ENCODE measurements at places on chromosomes 11 and 22.
A peak's percentile ranks its signal among the peaks of the same experiment; 100 is the strongest.

- no peak for DNase-seq
Measured at GRCh38 chr11:32109592-32109991, 18.7 kb downstream of the RCN1 start.

DNA sequence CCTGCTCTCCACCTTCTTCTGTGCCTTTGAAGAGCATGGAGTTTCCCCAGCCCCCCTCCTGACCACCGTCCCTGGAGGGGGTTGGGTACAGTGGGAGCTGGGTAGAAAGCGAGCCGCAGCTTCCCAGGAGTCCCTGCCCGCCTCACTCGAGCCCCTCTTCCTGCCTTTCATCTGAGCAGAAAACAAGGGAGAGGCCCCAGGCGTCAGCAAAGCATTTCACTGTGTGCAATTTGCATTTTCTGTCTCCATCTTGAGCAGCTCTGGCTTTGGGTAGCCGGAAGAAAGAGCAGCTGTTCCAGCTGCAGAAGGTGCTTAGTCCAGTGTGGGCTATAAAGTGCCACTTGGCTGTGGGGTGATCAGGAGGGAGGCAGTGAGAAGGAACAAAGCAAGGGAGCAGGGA lies 229.7 kb downstream of the CEP164 start:
- no peak for DNase-seq

DNA sequence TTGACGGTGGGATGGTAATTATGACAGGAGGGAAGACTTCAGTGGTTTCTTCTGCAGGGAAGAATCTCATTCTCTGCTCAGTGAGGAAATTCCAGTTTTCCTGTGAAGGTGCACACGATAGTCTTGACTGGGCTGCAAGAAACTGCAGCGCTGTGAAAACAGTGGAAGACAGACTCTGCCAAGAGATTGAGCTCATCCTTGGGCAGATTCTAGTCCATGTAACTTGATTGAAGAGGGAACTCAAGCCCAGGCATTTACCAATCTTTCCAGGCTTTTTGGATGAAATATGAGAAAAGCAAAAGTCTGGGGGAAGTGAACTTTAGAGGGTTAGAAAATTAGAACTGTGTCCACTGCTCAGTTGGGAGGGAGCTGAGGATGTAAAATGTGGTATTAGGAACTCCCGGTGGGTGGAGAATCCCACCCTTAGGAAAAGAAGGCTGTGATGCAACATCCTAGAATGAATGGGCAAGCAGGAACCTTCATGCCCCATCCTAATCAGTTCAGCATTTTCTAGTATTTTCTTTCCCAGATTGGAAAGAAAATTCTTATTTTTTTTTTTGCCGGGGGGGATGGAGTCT lies 212.6 kb downstream of the DBX1 start:
- DNase-seq = no peak

GRCh38 chr22:28812516-28812915 lies 12.1 kb upstream of the XBP1 start:
- DNase-seq = no peak

DNA sequence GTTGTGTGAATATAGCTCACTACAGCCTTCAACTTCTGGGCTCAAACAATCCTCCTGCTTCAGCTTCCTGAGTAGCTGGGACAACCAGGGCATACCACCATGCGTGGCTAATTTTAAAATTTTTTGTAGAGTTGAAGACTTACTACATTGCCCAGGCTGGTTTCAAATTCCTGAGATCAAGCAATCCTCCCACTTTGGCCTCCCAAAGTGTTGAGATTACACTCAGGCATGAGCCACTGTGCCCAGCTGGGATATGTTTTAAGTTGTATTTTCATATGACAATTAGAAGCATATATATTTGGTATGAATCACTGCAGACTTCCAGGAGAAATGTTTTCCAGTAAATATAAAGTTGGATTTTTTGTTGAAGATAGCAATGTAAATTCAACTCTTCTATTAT lies 15.4 kb downstream of the DDX10 start:
- no peak for DNase-seq

- DNase-seq = peak; percentile 64
Measured at GRCh38 chr11:64343767-64344559, 4.0 kb downstream of the CCDC88B start.

- no peak for DNase-seq
Measured at GRCh38 chr11:14676068-14676467, 32.5 kb downstream of the PDE3B start.

GRCh38 chr11:85431319-85431718 lies 195.8 kb downstream of the DLG2 start:
- DNase-seq = no peak

- peak; percentile 84 for DNase-seq
Measured at GRCh38 chr11:57649826-57650738, at the start of gene YPEL4. YPEL4 (minus strand) TSS chr11:57649912; CDS start chr11:57647107, 2,805 bp downstream.

DNA sequence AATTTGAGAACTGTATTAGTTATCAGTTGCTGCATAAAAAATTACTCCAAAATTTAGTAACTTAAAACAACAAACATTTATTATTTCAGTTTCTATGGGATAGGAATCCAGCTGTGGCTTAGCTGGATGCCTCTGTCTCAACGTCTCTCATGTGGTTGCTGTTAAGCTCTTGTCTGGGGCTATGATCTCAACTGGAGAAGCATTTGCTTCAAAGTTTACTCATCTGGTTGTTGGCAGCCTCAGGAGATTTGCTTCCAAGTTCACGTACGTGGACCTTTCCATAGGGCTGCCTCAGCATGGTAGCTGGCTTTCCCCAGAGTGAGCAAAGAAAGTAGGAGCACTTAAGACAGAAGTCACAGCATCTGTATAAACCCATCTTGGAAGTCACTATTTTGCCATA lies 144.9 kb upstream of the SESN3 start:
- no peak for DNase-seq

GRCh38 chr11:13321431-13321830 lies 43.8 kb downstream of the BMAL1 start:
- DNase-seq = no peak

- no peak for DNase-seq
Measured at GRCh38 chr11:78229106-78229505, 40.4 kb downstream of the USP35 start.

DNA sequence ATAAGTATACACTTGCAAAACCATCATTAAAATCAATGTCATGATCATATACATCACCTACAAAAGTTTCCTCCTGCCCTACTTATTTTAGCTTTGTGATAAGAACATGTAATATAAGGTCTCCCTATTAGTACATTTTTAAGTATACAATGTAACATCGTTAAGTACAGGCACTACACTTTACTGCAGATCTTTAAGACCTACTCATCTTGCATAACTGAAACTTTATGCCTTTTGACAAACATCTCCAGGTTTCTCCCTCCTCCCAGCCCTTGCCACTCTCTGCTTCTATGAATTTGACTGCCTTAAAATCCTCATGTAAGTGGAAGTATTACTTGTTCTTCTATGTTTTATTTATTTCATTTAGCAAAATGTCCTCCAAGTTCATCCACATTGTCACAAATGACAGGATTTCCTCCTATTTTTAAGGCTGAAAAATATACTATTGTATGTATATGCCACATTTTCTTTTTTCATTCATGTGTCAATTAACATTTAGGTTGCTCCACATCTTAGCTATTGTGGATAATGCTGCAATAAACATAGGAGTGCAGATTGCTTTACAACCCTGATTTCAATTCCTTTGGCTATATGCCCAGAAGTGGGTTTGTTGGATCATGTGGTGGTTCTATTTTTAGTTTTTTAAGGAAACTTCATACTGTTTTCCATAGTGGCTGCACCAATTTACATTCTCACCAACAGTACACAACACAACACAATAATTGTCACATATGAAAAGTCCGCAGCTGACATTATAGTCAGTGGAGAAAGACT lies 471.1 kb upstream of the ANO3 start:
- DNase-seq = no peak

DNA sequence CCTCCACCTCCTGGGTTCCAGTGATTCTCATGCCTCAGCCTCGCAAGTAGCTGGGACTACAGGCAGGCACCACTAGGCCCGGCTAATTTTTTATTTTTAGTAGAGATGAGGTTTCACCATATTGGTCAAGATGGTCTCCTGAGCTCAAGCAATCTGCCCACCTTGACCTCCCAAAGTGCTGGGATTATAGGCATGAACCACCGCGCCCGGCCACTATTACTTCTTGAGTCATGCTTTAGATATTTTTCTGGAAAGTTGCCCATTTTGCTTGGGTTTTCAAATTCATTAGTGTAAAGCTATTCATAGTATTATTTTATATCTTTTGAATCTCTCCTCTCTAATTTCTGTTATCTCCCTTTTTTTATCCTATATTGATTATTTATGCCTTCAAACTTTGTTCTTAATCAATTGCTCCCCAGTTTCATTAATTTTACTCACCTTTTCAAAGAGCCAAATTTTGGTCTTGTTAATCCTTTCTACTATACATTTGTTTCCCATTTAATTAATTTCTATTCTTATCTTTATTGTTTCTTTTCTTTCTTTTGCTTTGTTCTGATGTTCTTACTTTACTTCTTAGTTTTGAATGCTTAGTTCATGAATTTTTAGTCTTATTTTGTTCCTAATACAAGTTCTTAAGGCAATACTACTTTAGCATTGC lies 10.3 kb upstream of the RAC2 start:
- peak; percentile 79 for DNase-seq

DNA sequence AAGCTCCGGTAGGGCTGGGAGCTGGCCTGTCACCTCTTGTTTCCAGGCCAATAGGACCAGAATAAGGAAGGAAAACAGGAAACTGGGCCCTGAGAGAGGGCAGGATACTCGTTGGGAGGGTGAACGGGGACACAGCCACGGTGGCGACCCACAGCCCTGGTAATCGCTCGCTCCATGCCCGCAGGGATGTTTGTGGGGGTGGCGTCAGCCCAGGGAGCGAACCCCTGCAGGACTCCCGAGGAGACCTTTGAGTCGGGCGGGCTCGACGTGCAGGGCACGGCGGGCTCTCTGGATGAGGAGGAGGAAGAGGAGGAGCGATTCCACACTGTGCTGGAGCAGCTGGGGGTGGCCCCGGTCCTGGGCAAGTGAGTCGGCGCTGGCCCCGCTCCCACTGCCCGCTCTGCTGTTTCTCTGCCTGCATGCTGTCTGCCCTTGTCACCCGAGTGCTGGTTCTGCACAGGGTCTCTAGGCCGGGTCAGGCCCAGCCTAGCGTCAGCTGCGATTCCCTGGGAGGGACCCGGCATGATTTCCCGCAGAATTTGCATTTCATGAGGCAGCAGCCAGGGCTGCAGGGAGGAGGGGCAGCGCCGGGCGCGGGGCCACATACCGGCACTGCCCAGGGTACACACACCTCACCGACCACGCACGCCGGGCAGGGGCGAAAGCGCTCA lies 1.6 kb downstream of the CRACR2B start:
- no peak for DNase-seq

GRCh38 chr22:44142421-44143104 lies 38.2 kb upstream of the PARVG start:
- no peak for DNase-seq

GRCh38 chr11:117815262-117815803 lies 9.2 kb downstream of the FXYD2 start:
- DNase-seq = peak; percentile 72

DNA sequence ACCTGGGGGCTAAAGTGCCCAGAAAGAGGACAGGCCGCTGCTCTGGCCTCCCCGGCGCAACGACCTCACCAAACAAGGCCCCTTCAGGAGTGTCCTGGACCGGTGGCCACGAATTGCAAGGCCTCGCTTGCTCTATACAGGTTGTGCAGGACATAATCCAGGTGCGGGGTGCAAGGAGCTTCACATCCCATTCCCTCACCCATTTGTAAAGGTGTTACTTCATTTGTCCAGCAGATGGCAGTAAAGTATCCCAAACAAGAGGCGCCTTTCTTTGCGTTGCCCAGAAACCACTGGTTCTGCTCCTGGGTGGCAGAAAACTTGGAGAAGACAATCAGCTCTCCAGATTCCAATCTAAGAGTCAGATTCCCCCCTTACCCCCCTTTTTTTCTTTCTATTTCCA lies 35.9 kb upstream of the PRDM11 start:
- DNase-seq = peak; percentile 84

DNA sequence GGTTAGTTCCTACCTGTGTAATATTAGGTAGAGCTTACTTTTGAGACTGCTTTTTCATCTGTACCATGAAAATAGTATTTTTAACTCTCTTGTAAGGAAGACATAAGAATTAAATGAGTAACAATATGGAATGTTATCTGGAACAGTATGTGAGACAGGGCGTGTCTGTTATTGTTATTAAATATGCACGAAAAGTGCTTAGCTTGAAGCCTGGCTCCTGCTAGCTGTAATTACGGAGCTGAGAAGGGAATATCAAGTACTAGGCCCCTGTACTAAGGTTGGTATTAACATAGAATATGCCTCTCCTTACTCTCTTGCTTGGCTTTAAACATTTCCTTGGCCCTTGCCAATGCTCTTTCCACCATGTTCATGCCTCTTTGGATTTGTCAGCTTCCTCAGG lies 194.0 kb downstream of the FAM76B start:
- DNase-seq = no peak

DNA sequence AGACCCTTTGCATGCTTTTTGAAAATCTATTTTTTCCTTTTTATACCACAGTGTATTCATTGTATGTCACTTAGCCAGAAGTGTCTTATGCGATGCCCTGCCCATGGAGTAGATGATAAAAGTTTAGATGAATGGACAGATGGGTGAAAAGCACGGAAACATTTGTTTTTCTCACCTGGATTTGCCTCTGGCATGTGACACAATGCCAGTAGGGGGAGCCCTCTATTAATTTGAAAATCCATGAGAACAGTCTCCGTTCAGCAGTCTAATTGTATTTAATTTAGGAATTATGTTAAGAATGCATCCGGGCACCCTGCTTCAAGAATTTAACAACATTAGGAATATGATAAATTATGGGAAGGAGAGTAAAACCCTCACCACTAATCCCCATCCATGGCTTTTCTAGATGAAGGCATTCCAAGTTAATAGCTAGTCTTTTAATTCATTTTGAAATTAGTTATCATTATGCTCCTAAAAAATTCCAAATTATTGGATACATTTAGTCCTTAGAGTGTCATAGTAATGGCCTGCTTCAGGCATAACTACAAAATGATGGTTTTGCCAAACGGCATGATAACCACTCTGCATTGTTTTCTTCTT lies 55.3 kb upstream of the ALKBH3 start:
- peak; percentile 66 for DNase-seq

- DNase-seq = no peak
Measured at GRCh38 chr11:33376331-33377310, 119.4 kb downstream of the HIPK3 start.

DNA sequence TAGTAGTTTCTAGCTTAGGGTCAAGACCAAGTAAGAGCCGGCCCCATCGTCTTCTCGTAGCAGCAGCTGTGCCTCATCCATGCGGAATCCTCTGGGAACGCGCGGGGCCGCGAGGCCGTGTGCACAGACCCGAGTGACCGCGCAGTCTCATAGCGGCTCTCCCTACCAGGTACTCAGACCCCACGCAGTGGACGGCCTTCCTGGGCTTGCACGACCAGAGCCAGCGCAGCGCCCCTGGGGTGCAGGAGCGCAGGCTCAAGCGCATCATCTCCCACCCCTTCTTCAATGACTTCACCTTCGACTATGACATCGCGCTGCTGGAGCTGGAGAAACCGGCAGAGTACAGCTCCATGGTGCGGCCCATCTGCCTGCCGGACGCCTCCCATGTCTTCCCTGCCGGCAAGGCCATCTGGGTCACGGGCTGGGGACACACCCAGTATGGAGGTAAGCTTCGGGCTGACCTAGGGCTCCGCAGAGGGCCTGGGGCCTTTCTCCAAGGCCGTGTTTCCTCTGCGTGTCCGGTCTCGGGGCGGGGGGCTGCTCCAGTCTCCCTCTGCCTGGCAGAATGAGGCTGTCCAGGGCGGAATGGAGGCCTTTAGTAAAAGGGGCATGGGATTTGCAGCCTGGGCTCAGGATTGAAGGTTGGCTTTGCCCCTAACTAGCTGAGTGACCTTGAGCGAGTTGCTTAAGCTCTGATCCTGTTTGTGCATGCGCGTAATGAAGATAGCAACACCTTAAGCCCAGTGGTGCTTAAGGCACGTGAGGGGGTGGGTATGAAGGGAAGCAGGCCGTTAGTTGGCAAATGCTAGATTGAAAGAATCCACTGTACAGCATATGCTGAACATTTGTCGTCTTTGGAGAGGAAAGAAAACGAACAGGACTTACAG lies 48.9 kb downstream of the ST14 start:
- DNase-seq = no peak

Data from hematopoietic multipotent progenitor cell treated with erythropoietin and hydrocortisone succinate and interleukin-3 and kit ligand, for 6 days (in vitro differentiated cells).